Thymus (tissue), 14 donors: ENCODE measurements at places on chromosomes 16 and 17.

DNA sequence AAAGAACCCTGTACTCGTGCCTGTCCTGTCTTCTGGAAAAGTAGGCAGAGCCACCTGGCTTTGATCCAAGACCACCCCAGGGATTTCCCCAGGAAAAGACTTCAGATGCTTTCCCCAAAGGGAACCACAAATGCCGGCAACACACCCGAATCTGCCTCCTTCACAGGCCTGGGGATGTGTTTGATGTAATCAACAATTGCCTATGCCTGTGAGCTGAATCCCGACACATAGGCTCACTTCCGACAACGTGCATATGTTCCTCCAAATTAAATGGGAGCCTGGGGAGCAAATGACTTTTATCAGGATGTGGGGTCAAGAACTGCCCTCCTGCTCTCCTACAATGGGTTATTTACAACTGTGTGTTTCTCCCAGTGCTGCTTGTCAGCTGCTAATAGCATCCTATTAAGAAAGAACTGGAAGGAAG lies 535.2 kb upstream of the CDH11 start:
- DNase-seq = no peak

DNA sequence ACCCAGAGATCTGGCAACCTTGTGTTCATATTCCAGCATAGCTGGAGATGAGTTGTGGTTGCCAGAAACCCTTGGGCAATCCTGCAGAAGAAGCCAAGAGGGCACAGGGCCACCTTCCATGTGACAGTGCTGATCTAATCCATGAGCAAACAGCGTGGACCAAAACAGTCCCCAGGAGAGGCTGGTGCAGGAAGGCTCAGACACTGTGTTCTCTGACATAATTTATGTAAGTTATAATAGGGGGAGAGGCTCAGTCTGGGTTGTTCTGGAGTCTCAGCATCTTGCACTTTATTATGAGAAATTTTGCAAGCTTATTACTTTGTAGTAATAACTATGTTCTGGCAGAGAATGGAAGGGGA lies 273.9 kb downstream of the HAPSTR1 start:
- DNase-seq = no peak

GRCh38 chr16:17225541-17225940 lies 245.2 kb downstream of the XYLT1 start:
- DNase-seq = no peak

DNA sequence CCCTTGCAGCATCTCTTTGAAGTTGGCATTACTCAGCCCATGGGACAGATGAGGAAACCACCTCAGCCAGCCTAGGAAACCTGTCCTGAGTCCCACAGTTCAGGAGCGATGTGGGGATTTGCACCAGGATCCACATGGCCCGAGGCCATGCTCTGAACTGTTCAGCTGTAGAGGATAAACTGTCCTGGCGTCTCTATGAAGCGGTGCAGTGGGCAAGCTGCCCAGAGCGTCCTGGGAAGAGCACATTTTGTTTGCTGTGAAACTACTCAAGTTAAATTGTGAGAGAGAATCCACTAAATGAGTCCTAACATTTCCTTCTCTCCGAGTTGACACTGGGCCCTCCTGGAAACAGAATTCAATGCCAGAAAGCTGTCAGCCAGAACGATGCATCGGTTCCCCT lies 276.6 kb upstream of the TNRC6C start:
- no peak for DNase-seq

- no peak for DNase-seq
These were observed 211.6 kb upstream of the CIBAR2 start for GRCh38 chr16:85323961-85324253.

- no peak for DNase-seq
These were observed 2073.2 kb downstream of the TP53TG3F start for GRCh38 chr16:35532576-35532975.

GRCh38 chr16:73287859-73288405 lies 240.0 kb upstream of the ZFHX3 start:
- no peak for DNase-seq

DNA sequence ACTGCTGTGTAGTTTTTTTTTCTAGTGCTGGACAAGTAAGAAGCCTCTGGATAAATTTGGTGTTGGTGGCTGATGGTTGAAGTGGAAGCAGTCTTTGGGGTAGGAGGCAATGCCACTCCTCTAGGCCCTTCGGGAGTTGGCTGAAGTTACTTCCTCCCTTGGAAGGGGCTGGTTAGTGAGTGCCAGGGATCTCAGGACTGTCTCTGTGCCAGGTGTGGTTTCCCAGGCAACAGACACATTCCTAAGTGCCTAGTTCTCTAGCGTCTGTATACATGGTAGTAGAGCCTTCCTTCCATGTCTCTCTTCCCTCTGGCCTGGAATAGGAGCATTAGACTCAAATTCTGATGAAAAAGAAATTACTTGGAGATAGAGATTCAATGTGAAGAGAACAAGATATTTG lies 15.3 kb downstream of the TMEM98 start:
- DNase-seq = no peak

DNA sequence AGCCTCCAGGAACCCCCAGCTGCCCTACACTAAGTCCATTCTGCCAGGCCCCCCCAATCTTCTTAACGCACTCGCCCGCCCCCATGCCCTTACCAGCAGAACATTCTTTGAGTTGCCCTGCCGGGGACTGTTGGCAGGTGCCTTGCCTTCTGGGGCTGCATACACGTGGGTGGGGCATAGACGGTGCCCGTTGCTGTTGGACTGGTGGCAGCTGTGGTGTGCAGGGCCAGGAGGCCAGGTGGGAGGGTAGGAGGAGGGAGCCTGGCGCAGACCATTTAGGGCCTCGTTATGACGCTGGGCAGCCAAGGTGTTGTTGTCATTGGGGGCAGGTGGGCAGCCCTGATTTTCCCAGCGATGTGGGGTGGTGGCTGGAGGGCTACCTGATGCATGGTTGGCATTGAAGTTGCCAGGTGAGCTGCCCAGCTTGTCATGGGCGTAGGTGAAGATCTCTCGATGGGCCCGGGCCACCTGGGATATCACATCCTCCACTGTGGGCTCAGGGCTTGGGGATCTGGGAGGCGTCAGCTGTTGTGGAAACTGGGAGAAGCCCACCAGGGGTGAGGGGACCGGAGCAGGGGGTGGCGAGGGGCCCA lies 4.9 kb downstream of the NR1D1 start:
- DNase-seq = no peak

- DNase-seq = no peak
These were observed 122.2 kb downstream of the C16orf78 start for GRCh38 chr16:49495596-49496355.

- DNase-seq = no peak
These were observed 28.9 kb downstream of the DCUN1D3 start for GRCh38 chr16:20871258-20871657.

DNA sequence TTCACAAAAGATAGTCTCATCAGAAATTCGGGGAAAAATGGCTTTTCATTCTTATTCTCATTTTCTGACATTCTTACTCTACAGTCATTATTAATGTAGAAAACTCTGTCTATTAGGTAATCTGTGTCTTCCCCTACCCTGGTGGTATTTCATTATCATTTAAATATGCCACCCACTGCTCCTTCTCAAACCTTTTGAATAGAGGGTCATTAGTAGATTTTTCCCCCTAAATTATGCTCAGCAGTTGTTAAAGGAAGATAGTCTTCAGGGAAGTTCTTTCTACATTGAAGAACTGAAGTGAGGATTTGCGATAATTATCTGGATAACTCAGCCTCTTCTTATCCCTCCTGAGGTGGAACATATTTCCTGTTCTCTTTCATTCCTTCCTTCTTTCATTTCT lies 989.5 kb upstream of the RBFOX1 start:
- no peak for DNase-seq

- DNase-seq = no peak
These were observed 167.1 kb upstream of the FOXF1 start for GRCh38 chr16:86343027-86343795.

- no peak for DNase-seq
These were observed 56.8 kb upstream of the SCNN1B start for GRCh38 chr16:23245268-23245667.

GRCh38 chr16:23501291-23501690 lies 9.0 kb downstream of the GGA2 start:
- DNase-seq = no peak

GRCh38 chr17:44087319-44087718 lies 16.8 kb downstream of the G6PC3 start:
- no peak for DNase-seq

DNA sequence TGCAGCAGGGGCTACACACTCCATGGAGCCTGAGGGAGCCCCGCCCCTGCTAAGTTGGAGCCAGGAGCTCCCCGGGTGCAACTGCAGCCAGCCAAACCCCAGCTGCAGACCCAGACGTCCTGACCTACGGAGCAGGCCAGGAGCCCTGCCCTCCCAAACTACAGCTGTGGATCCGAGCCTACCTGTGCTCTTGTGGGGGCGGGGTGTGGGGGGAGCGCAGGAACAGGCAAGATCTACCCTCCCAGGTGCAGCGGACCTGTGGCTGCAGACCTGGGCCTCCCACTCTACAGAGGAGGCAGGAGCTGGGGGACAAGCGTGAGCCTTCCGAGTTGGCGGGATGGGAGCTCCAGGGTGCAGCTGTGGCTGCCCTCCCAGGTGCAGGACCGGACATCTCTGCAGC lies 29.7 kb upstream of the MYLK3 start:
- DNase-seq = no peak

DNA sequence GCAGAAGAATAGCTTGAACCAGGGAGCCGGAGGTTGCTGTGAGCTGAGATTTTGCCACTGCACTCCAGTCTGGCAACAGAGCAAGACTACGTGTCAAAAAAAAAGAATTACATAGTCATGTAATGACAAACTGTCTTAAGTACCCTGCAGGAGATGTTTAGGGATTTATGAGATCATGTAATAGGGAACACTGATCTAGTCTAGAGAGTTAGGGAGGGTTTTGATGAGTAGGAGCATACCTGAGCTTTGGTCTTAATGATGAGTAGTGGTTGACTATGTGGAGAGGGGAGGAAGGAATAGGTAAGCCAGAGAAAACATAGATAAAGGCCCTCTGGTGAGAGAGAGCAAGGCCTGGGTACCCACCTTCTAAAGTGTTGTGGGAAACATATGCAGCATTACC lies 30.1 kb upstream of the NF1 start:
- no peak for DNase-seq

DNA sequence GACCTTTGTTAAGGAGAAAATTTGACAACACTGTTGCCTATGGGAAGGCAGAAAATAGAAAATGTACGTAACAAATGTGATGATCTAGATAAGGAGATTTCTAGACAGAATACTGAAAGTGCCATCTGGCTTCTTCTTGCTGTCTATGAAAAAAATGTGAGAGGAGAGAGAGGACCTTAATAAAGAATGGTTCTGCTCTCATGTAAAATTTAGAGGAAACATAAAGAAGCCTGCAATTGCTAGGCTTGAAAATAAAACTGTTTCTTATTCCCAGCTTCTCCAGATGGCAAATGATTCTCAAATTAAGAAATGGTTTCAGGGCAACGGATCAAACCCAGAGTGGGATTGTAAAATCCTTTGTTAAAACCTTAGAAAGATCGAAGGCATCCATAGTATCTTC lies 128.5 kb downstream of the CDK5R1 start:
- DNase-seq = no peak

- no peak for DNase-seq
These were observed 12.4 kb downstream of the RAP1GAP2 start for GRCh38 chr17:2808367-2809335.

- DNase-seq = no peak
These were observed 78.0 kb upstream of the DOC2B start for GRCh38 chr17:259341-259976.

- no peak for DNase-seq
These were observed 18.0 kb downstream of the C16orf87 start for GRCh38 chr16:46812781-46813540.

DNA sequence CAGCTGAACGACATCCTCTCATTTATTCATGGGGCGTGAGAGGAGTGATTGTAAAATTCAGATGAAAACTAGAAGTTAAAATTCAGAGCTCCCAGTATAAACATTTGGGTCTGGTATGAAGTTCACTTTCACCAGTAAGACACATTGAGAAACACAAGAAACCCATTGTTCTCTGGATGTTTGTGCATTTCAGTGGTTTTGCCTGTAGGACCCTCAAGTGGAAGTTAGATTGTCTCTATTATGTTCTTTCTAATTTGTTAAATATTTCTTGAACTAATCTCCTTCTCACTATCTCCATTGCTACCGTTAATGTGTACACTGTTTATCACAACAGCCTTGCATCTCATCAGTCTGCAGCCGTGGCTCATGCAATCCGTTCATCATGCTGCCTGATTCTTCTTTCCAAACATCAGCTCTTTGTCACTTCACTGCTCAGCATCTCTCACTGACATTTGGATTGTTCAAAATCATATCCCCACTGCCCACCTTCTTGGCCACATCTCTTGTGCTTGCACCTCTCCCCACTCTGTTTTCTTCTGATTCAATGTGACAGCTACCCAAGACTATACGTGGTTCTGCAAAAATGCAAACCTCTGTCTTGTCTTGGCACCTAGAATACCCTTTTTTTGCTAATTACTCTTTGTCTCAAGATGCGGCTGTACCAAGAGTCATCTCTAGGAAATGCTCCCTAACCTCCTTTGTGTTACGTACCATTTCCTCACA lies 49.5 kb downstream of the HLF start:
- no peak for DNase-seq
